ENCODE measurements at places on chromosomes 7 and 10.

DNA sequence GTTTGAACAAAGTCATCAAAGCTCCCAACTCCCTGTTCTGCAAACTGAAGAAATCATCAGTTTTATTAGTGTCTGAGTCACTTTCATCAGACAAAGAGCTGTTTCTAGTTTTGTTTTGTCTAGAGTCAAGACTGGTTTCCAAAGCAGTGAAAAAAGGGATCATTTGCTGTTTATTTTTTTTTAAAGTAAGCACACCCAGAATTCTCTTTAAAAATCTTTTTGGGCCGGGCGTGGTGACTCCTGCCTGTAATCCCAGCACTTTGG lies 972.0 kb upstream of the CELF2 start:
- DNase-seq, result no peak

GRCh38 chr10:125739994-125740679 lies 20.6 kb downstream of the EDRF1 start:
- DNase-seq, result no peak

- no peak for DNase-seq
Observed at GRCh38 chr10:66534866-66535265, 391.0 kb upstream of the LRRTM3 start.

GRCh38 chr10:32379950-32380551 lies 33.1 kb upstream of the EPC1 start:
- no peak for DNase-seq

GRCh38 chr7:130195396-130195795 lies 9.8 kb downstream of the TMEM209 start:
- no peak for DNase-seq

DNA sequence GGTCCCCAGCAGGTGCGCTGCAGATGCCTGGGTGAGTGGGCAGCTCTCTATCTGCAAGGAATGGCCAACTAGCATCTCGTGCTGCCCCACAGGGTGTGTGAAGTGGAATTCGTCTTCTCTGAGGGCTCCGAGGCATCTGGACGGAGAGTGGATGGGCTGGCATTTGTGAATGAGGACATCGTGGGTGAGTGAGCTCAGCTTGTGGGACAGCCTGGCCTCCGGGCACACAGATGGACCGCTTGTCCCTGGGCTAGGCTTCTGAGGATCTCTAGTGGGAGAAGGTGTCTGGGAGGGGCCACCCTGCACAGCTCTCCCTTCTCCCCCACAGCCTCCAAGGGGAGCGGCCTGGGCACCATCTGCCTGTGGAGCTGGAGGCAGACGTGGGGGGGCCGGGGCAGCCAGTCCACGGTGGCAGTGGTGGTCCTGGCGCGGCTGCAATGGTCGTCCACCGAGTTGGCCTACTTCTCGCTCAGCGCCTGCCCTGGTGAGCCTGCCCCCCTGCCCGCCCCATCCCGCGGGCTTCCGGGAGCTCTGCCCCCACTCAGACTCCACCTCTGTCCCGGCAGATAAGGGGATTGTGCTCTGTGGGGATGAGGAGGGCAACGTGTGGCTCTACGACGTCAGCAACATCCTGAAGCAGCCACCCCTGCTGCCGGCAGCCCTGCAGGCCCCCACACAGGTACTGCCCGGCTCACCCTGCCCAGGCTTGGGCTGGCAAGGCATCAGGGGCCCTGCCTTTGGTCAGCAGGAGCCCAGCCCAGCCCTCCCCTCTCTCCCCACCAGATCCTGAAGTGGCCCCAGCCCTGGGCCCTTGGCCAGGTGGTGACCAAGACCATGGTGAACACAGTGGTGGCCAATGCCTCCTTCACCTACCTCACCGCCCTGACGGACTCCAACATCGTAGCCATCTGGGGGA lies 6.3 kb downstream of the POLR2J start:
- DNase-seq, result peak; percentile 35

DNA sequence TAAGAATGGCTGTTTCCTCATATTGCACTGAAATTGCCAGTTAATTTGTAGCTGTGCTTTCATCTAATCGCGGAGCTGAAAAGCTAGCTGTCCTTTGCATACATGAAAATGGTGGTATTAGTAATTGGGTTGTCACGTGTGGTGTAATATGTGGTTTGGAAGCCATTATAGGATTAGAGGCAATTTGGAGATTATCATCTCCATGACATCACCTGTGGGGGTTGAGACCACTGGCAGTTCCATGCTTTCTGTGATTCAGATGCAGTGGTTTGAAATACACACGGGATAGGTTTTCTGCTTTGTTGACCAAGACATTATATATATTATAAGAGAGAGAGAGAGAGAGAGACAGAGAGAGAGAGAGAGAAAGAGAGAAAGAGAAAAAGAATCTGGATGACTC lies 180.8 kb downstream of the RAB11FIP2 start:
- DNase-seq, result no peak

DNA sequence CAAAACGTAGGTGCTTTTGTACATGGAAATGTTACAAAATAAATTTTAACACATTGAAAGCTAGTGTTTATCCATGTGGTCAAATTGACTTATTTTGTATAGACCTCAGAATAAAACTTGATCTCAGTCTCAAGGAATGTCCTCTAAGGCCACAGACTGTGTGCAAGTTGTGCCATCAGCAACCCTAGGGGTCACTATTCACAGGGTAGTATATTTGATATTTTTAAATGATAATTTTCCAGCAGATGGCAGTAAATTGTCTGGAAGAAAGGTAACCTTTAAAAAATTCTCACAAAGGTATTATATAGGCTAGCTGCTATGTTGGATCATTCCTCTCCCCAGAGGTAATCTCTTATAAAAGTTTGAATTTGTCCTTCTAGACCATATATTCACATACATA lies 12.9 kb upstream of the SNX10 start:
- DNase-seq, result no peak

- no peak for DNase-seq
Observed at GRCh38 chr10:126599949-126600682, 70.4 kb downstream of the C10orf90 start.

- DNase-seq, result no peak
Observed at GRCh38 chr10:7234109-7234508, 176.7 kb downstream of the SFMBT2 start.

GRCh38 chr7:44998153-44998871 lies 1.7 kb upstream of the CCM2 start:
- DNase-seq, result no peak

GRCh38 chr7:104960741-104961448 lies 53.1 kb upstream of the KMT2E start:
- DNase-seq, result no peak

GRCh38 chr7:112140600-112140999 lies 65.6 kb downstream of the DOCK4 start:
- no peak for DNase-seq

- no peak for DNase-seq
Observed at GRCh38 chr10:33273295-33274002, 61.0 kb downstream of the NRP1 start.

- DNase-seq, result no peak
Observed at GRCh38 chr7:38168890-38169570, 9.0 kb upstream of the STARD3NL start.

DNA sequence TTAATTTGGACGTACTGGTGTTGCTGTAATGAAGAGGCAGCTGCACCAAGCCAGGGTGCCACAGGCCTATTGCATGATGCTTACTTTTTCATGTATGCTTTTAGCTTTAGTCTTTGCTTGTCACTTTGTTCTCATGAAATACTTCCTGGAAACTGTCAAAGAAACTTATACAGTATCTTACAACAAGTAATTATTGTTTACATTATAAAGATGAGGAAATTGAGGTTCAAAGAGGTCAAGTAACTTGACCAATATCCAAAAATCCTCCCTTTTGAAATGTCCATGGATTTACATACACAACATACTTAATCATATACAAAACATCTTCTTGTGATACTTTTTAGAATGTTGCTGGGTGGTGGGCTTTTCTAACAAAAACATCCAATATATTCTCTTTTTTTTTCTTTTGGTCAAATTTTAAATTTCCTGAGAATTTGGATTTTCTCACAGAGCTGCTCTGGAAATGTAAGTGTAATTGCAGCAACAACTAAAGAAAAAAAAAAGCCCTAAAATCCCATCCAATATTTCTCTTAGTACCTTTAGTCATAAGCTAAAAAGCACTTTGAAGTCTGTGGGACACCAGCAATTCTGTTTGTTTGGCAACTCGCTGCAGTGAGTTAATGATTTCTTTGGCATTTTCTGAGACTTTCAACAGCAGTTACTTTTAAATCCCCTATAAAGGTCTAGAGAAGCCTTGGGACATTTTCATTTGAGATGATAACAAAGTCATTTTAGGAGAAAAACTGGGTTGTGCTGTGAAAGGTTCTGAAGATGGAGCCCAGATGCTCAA lies 500.6 kb upstream of the IGFBP3 start:
- no peak for DNase-seq

DNA sequence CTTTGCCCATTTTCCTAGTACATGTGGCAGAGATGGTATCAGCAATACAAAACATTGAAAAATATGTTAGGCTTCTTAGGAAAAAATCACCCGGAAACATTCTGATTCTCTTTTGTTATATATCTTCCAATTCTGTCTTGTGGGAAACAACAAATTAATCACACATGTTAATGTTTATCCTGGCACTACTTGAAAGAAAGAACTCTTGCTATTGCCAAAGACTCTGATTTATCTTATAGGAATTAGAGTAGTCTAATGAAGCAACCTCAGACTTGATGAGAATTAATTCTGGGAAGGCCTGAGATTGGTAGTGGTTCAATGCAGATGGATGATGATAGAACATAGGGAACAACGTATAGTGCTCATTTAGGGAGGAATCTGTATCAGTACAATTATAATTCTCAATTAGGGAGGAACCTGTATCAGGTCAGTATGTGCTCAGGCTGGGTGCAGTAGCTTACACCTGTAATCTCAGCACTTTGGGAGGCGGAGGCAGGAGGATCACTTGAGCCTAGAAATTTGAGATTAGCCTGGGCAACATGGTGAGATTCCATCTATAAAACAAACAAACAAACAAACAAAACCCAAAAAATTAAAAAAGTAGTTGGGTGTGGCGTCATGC lies 50.7 kb downstream of the TAS2R16 start:
- no peak for DNase-seq

GRCh38 chr10:59465088-59465487 lies 102.7 kb upstream of the FAM13C start:
- no peak for DNase-seq

- DNase-seq, result no peak
Observed at GRCh38 chr10:98269435-98269912, 1.5 kb upstream of the LOXL4 start.

GRCh38 chr10:4673279-4674040 lies 152.5 kb upstream of the AKR1E2 start:
- DNase-seq, result no peak

DNA sequence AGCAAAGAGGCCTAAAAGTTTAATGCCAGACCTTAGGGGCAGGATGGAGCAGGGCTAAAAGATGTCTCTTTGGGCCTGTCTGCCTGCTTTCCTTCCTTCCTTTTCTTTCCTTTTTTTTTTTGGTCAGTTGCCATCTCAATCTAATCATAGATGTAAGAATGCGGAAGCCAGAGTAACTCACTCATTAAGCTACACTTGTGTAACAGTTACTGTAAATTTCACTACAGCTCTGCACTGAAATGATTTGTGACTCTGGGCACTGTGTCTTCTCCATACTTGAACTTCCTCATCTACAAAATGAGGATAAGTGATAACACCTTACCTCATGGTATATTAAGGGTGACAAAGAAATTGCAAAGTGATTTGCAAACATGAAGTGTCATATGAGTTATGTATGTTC lies 75.5 kb upstream of the AGK start:
- no peak for DNase-seq

GRCh38 chr10:130485236-130485957 lies 349.2 kb downstream of the GLRX3 start:
- no peak for DNase-seq

GRCh38 chr10:5575144-5575481 lies 50.4 kb downstream of the CALML3 start:
- no peak for DNase-seq

GRCh38 chr10:6141296-6142151 lies 52.7 kb downstream of the RBM17 start:
- no peak for DNase-seq

GRCh38 chr10:89861584-89862301 lies 160.4 kb downstream of the KIF20B start:
- no peak for DNase-seq

DNA sequence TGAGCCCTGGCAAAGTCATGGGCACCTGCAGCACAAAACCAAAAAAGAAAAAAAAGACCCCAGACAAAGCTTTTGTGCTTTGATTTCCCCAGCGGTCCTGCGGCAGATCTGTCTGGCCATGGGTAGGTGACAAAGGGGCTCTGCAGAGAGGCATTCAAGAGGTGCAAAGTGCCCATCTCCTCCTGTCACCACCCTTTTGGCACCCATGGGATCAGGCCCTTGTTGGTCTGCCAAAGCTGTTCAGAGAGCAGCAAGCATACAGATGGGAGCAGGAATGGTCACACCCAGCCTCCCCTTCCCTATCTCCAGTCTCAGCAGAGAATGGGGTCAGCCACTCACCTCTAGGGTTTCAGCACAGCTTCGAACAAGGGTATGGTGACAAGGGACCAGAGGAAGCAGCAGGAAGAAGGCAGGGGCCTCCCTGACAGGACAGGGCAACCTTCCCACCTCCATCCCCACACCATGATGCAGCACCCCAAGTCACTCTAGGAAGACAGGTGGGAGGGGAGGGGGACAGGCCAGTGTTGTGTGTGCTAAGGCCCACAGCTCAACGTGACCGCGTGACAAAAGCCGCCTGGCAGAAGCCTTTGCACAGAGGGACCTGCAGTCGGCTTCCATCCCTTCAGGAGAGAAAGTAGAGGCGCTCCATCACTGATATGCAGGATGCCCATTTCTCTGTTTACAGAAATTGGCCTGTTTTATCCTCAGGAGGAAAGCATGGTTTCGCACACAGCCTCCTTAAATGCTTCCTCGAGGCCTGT lies 6.3 kb downstream of the CAMK2G start:
- DNase-seq, result no peak

- no peak for DNase-seq
Observed at GRCh38 chr7:131493581-131493980, 62.8 kb downstream of the PODXL start.

DNA sequence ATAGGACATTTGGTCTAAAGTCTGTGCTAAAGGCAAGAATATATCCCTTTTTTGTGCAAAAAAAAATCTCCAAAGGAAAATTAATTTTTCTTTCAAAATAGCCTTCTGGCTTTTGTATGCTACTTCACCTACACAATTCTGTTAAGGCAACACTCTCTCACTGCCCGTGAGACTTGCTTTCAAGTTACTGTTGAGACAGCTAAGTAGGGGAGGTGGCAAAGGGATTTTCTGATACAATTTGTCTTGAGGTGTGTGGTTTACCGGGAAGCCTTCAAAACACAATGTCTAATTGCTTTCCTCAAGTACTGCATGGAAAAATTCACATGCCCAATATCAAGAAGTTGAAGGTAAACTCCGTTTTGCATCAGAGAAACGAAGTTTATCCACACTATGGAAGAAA lies 50.8 kb upstream of the RSU1 start:
- no peak for DNase-seq

Measured in mesothelial cell of epicardium (in vitro differentiated cells).